ENCODE measurements at places on chromosomes 1 and 21.

- DNase-seq, result no peak
Observed at GRCh38 chr1:199854686-199855321, 172.7 kb upstream of the NR5A2 start.

DNA sequence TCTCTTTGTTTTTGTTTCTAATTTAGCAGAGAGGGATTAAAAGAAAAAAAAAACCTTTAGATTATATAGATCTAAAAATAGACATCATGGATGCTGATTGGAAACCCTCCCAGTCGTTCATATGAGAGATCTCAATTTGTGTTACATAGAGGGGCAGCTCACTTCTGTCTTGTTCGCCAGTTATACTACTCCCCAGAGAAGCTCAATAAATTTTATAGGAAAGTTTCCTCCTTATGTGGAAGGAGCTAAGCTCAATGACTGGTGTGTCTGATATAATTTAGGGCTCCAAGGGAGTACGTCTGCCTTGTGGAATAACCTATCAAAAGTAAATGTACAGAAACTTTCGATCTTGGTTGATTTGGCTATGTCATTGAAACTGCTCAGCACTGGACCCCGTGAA lies 117.6 kb downstream of the PEX14 start:
- no peak for DNase-seq

- DNase-seq, result no peak
Observed at GRCh38 chr21:46459356-46460112, 843 bp downstream of the DIP2A start.

DNA sequence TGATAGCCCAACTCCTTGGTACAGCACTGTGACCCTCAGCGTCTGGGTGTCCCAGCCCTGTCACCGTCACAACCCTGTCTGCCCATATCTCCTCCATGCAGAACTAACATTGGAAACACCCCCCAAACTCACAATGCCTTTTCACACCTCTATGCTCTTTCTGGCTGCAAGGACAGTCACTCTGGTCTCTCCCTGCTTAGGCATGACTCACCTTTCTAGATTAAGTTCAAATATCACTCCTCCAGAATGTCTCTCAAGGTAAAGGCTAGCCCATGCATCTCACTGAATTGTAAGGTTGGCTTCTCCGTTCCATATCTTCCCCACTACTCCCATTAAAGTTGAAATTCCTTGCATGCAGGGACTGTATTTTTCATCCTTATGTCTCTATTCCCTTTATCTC lies 17.0 kb upstream of the CAPN8 start:
- DNase-seq, result no peak

DNA sequence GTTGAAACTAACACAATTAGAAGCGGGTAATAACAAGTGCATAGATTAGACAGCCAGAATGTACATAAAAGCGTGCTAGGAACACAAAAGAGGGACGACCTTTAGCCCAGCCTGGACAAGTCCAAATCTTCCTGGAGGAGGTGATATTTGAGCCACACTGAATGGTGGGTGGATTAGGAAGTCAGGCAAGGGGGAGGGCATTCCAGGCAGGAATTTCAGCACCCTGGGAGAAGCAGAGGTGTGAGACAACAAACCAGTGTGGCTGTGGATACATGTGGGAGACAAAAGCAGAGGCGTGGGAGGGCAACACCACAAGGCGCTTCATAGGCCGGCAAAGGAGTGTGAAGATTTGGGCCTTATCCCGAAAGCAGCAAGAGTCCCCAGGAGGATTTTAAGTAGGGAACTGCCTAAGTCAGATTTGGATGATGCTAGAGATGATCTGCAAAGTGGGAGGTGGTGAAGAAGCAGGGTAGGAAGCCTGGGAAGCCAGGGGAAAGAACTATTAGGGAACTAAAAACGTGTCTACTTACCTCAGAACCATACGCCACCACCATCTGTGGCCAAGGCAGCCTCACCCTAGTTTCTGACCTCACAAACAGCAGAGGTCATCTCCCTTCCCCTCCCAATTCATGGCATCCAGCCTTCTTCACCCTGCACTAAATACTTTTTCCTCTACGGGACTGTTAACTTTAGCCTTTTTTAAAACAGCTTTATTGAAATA lies 81.8 kb downstream of the GLUL start:
- no peak for DNase-seq

DNA sequence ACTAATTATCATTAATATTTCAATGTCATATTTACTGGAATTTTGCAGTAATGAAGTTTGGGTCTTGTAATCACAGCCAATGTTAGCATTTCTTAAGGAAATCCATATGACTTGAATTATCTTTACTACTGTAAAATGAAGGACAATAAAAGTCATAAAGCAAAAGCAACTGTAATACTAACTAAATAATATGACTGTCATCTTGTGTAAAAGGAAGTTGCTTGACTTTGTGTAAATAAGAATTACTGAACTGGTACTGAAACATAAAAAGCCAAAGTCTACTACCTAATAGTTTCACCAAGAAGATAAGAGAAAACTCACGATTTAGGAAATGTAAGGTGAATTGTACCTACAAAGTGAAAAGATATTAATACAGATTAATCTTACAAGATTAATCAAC lies 57.5 kb downstream of the ATP6V1G3 start:
- DNase-seq, result no peak

DNA sequence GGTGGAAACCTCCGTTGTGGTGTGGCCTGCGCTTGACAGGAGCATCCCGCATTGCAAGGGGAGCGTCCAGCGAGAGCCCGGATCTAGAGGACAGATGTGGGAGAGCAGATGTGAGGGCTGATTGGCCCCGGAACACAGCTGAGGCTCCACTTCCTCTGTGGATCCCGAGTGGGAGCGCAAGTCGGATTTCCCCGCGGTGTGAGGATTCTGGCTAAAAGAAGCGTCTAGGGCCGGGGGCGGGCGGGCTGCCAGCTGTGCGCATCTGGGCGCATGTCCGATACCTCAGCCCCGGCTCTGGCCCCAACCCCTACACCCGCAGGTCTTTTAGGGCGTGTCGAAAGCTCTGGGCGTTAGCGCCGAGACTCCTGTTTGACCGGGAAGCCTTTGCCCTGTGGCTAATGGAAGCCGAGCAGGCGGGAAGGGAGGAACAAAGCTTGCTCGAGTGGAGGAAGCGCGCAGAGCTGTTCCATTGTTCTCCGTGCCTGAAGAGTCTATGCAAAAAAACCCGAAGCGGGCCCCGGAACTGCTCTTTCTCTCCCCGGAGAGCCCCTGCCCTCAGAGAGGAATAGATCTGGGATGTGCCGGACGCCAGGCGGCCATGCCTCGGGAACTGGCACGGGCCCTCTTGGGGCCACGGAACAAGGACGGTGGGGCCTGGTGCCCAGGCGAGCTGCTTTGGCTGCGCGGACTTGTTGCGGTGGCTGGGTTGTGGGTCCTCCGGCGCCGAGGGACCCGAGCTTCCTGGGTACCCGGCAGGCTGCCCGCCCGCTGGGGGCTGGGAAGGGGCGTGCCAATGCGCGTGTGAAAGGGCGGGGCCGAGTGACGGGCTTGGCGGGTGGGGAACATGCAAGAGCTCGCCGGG lies 111.1 kb downstream of the NAV1 start:
- no peak for DNase-seq

GRCh38 chr1:57285992-57286391 lies 137.9 kb downstream of the DAB1 start:
- no peak for DNase-seq

- DNase-seq, result no peak
Observed at GRCh38 chr1:39859859-39860812, 23.2 kb downstream of the TRIT1 start.

GRCh38 chr1:111850109-111850508 lies 94.4 kb downstream of the DDX20 start:
- DNase-seq, result no peak

DNA sequence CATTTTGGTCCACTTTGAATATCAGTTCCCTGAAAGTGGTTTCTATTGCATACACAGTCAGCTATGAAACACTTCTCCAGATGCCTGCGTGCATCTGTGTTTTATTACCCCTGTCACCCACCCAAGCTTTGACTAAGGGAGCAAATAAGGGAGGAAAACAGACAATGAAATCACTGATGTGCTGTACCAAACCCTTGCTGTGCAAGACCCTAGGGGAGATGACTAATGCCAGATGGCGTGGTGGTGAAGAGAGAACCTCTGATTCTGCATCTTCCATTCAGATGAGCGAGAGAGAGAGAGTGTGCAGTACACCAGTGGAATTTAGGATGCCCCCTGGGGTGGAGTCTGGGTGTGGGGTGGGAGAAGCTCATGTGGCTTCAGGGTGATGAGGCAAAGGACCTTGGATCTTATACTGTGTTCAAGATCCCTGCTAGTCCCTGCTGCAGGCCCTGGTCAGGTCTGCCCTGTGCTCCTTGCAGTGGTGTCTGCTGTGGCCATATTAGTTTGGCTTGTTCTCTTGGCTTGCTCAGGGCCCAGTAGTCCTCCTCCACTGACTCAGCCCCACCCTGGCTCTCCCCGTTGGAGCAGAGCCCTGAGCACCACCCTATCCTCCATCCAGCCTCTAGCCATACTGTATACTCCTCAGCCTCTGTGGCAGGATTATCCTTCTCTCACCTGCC lies 18.5 kb downstream of the CLCA1 start:
- no peak for DNase-seq

- no peak for DNase-seq
Observed at GRCh38 chr1:58814251-58815068, 30.6 kb upstream of the JUN start.

- DNase-seq, result no peak
Observed at GRCh38 chr21:39430016-39430415, 15.6 kb downstream of the LCA5L start.

- DNase-seq, result no peak
Observed at GRCh38 chr21:41510500-41510899, 2.5 kb upstream of the TMPRSS2 start.

GRCh38 chr1:1199141-1199960 lies 7.0 kb downstream of the TNFRSF18 start:
- DNase-seq, result no peak

GRCh38 chr1:116508085-116508983 lies 62.5 kb downstream of the CD58 start:
- DNase-seq, result no peak

DNA sequence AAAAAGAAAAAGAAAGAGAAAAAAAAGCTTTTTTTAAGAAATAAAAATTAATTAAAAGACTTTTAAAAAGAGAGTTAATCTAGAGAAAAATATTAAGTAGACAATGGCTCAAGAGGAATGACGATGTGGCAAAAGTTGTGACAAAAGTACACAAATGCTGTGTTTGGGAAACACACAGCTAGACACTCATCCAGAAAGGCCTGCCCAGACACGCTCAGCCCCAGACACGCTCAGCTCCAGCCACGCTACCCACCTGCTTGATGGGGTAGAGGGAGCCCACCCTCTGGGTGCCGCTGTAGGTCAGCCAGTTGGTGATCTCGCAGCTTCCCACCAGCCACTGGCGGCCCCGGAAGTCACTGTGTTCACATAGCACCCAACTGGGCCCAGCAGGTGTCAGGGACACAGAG lies 10.2 kb downstream of the CD52 start:
- DNase-seq, result no peak

DNA sequence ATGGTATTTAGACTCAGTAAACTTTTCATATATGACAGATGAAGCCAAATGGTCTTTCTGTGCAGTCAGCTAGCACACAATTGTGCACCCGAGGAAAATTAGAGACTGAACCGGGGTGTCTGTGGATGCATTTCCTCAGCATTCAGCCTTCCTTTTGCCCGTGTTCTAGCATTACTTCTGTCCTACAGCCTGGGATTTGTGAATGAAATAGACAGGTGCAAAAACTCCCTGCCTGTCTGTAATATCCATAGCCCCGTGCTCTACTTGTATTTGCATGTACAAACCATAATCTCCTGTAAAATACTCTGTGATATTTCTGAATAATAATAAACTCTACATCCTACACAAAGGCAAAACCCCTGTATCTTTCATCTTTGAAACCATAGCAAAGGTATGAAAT lies 64.8 kb upstream of the LGALS8 start:
- DNase-seq, result no peak

GRCh38 chr1:2874607-2875480 lies 73.4 kb upstream of the TTC34 start:
- no peak for DNase-seq

DNA sequence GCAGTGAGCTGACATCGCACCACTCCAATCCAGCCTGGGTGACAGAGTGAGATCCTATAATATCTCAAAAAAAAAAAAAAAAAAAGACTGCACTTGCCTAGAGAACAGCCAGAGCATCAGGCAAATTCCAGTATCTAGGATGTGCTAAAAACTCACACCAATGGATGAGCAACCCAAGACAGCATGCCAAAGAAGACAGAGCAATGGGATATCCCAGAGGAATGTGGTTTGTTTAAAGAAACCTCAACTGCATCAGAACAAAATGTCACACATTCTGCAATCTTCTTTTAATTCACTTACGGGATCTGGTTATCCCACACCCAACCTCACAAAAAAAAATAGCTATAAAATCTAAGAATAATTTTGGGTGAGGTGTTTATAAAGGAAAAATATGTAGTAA lies 7.3 kb downstream of the KCNH1 start:
- no peak for DNase-seq

All from stimulated activated CD8-positive, alpha-beta memory T cell treated with anti-CD3 and anti-CD28 coated beads, Interleukin-2, amount 100 ng/mL, for 1 hour (primary cell).